ENCODE measurements at places on chromosomes 3 and 15.

GRCh38 chr3:156209631-156210335, 89.4 kb downstream of the KCNAB1 start:
- DNase-seq = no peak

DNA sequence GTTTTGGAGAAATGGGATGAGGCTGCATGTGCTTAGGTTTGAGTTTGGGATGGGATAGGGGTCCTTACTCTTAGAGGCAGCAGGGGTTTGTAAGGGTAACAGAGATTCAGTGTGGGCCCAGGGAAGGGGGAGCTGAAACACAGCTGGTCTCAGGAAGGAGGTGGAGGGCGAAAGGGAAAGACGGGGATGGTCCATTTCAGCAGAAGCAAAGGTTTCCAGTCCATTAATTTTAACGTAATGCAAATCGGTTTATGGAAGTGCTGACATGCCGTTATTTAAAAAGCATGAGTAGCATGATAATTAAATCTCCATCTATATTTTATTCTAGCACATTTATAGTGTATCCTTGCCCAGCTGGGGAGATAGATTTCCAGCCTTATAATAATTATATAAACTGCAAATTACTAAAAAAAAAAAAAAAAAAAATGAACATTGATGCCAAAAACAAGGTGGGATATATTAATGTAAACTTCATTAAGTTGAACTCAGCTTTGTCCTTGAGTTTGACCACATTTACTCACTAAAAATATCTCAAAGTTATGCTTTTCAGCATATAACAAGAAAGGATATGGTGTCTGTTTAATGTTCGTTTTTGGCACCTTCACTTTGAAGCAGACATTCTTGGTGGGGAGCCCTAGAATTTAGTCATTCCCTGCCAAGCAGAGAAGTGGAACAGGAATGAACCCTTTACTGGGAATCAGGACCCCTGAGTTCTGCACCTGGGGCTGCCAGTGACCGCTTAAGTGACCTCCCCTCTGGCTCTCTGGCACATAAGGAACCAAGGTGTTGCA, 234.7 kb downstream of the THSD4 start:
- DNase-seq = no peak

- DNase-seq = no peak
Observed at GRCh38 chr15:69782139-69782658, 315.5 kb downstream of the TLE3 start.

GRCh38 chr15:53681056-53681455, 78.4 kb downstream of the WDR72 start:
- DNase-seq = no peak

DNA sequence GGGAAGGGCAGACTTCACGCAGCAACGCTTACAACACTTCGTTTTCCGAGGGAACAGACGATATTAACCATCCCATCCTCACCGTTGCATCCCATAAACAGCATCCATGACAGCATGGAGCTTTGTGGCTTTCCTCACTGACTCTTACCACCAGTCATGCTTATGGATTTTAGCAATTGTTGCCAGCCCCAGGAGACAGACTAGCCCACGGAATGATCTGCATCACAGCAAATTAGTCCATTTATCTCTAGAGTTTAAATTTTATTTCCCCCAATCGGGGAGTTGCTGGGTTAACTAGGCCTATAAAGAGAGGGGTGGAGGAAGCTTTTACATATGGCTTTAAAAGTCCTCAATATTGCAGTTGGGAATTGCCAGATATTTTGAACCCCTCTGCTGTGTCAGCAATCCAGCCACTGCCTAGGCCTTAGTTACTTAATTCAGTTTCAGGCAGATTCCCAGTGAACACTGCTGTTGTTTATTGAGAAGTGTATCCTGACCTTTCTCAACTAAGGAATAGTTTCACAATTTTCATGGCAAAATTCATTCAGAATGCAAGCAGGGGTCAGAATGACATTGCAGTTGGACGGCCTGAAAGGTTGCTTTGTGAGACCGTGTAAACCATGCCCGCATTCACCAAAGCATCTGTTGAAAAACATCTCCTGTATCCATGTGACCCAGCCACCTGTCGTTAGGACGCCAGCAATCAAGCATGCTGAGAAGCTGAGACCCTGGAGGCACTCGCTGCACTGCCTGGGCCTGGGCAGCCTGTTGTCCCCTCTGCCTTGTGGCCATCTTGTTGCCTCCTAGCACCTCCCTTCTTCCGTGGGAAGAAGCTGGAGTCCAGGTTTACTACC, 397.4 kb upstream of the TPM1 start:
- DNase-seq = no peak

- DNase-seq = no peak
Observed at GRCh38 chr15:84634228-84634837, 19.8 kb downstream of the WDR73 start.

- no peak for DNase-seq
Observed at GRCh38 chr3:102511168-102511567, 76.4 kb downstream of the ZPLD1 start.

GRCh38 chr3:127172781-127173515, 20.0 kb upstream of the PRR23E start:
- DNase-seq = no peak

- DNase-seq = no peak
Observed at GRCh38 chr3:192830291-192831110, 87.2 kb downstream of the MB21D2 start.

GRCh38 chr3:19881036-19881435, 53.0 kb downstream of the EFHB start:
- no peak for DNase-seq

GRCh38 chr15:65377976-65378366, at the start of gene IGDCC3:
Gene IGDCC3, minus strand, starts transcription at chr15:65378002. Its CDS starts 214 bp downstream, at chr15:65377788.
- no peak for DNase-seq

DNA sequence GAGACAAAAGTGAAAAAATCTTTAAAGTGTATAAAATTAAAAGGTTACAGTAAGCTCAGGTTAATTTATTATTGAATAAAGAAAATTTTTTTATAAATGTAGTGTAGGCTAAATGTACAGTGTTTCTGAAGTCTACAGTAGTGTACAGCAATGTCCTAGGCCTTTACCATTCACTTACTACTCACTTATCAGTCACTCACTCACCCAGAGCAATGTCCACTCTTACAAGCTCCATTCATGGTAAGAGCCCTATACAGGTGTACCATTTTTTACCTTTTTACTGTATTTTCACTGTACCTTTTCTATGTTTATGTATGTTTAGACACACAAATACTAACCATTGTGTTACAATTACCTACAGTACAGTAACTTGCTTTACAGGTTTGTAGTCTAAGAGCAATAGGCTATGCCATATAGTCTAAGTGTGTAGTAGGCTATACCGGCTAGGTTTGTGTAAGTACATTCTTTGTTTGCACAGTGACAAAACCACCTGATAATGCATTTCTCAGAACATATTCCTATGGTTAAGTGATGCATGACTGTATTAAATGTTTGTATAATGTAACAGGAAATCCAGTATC, 38.1 kb upstream of the NECTIN3 start:
- no peak for DNase-seq

DNA sequence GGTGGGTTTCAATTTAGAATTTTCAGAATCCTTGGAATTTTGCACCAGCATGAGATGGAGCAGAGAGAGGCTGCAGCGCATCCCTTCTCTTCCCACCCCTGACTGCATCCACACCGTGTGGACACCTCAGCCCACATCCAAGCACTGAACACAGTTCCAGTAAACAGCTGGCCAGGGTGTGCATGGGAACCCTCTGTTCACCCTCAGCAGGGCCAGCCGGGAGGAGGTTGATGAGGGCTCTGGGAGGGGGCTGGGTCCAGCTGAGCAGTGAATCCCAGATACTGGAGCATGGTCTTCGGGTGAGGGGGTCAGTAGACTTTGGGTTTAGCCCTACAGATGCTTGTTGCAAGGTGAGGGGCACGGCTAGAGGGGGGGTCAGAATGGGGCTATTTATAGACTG, 85.8 kb downstream of the RPLP1 start:
- no peak for DNase-seq

- no peak for DNase-seq
Observed at GRCh38 chr15:88454867-88455810, 12.0 kb downstream of the MRPL46 start.

- DNase-seq = no peak
Observed at GRCh38 chr3:105622169-105622568, 246.6 kb downstream of the CBLB start.

- DNase-seq = no peak
Observed at GRCh38 chr3:45398178-45398577, 9.8 kb downstream of the LARS2 start.

- no peak for DNase-seq
Observed at GRCh38 chr3:143134471-143134870, 14.9 kb downstream of the CHST2 start.

DNA sequence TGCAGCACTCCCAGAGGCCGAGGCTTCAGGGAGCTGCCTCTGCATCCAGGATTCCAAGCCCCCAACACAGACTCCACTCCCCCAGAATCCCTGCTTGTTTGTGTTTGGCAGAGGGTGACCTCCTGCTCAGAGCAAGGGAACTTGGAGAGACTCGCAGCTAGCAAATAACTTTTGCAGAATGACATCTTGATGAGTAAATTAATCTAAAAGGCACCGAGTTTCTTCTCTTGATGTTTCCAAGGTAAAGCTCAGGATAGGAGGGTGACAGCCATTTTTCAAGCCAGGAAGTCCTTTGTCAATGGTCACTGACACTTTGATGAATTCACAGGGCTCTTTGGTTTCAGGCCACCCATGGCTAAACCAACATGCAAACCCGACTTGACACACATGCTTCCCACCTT, 523.0 kb downstream of the NTRK3 start:
- DNase-seq = no peak

DNA sequence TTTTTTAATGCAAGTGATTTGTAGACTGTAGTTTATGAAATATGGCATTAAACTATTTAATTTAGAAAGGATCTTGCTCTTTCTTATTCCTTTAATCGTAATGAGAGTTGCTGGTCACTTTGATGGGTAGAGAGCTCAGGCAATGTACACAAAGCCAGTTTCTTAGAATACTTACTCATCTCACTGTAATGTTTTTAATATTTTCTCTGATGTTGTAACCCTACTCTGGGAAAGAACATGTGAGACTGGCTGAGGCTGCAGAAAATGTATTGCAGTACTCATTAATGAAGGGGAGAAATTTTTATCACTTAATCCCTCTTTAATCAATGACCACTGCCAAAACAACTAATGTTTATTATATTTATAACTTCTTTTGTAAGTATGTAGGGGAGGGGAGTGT, 479.4 kb upstream of the KCNMB2 start:
- no peak for DNase-seq

DNA sequence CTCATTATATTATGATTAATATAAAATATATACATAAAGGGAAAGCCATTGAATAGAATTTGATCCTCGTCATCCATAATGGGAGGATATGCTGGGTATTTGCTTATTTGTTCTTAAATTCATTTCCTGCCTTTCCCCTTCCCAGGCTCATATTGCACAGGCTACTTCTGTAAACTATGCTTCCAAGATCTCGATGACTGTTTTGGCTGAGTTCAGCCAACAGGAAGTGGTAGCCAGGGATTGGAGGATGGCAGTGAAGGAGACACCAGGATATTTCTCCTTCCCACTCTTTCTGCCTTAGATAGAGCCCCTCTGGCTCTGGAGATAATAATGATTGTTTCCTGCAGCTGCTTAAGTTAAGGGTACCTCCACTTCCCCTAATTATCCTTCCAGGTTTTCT, 44.3 kb upstream of the DYNC1LI1 start:
- no peak for DNase-seq

DNA sequence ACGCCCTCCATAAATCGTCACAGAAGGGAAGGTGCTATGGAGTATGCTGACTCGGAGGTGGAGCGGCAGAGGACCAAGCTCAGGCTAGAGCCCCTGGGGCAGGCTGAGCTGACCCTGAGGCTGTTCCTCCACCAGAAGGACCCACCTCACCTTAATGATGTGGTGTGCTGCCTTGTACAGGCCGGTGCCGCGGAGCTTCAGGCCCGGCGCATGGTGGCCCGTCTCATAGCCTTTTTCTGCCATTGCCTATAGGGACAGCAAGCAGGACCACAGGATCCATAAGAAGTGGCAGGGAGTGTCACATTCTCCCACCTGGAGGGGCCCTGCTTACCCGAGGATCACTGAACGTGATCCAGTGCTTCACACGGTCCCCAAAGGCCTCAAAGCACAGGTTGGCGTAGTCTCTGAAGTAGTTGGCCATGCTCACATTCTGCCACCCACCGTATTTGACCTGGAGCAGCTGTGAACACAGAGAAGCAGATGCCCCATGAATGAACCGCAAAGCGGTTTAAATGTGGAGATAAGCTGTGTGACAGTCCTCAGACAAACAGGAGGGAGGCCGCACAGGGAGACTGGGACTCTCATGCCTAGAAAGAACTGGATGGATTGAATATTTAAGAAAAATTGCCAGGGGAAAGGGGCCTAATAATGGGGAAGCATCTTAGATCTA, 4.8 kb downstream of the LCTL start:
- DNase-seq = no peak

- DNase-seq = no peak
Observed at GRCh38 chr3:45944830-45945620, 1.8 kb downstream of the CXCR6 start.

- DNase-seq = no peak
Observed at GRCh38 chr15:73989001-73989798, 2.9 kb downstream of the STOML1 start.

DNA sequence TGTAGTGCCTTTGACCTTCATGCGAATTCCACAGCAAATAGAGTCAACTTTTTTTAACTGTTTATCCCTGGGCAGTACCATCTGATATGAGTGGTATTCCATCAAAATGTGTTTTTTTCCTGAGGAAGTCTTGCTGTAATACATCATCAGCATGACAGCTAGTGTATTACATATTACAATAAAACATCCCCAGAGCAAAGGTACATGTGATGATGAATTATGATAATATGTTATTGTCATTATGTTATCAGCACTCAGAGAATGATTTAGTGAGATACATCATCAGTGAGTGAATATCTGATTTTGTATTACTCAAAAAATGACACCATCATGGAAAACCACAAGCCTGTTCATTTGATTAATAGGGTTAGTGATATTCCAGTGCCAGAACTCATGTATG, 69.7 kb upstream of the ARL6 start:
- DNase-seq = no peak

- no peak for DNase-seq
Observed at GRCh38 chr3:197975311-197975710, 15.3 kb downstream of the LMLN start.

DNA sequence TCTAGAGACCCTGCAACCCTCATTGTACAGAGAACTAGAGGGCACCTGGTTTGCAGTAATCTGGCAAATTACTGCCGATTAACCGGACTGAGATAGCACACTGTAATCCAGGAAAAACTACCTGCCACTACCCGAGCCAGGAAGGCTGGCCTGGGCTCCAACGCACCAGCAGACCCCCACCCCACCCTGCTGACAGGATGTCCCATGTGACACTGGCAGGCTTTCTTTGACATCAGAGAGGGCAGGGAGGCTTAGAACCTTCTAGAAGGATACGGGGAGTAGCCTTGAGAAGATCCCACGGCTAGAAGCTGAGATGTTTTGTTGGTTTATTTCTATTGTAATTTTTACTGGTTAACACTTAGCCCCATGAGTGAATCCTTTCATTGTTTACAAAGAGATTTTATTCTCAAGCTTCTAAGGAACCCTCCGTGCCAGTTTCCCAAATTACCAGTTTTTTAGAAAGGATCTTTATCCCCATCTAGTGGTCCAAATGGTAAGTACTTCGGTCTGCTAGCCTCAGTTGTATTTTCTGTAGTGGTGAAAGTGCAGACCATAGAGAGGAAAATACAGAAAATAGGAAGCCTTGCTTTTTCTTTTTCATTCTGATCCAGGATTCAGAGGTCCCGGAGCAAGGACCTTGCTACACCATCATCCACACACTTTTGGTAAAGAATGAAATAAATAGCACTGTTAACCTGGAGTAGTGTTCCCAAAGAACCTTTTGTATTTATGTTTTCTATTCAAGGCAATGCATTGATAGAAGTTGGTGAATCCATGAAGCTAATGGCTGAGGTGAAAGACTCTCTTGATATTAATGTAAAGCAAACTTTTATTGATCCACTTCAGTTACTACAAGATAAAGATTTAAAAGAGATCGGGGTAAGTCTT, 81.9 kb upstream of the ADAMTSL3 start:
- DNase-seq = no peak

Data from stimulated activated CD8-positive, alpha-beta memory T cell treated with anti-CD3 and anti-CD28 coated beads, Interleukin-15, amount 100 ng/mL, for 48 hours (primary cell).